NCI-H1092 treated with DMSO at 0.1 percent for 48 hours (cell line): ENCODE measurements at places on chromosomes 5 and 9.

DNA sequence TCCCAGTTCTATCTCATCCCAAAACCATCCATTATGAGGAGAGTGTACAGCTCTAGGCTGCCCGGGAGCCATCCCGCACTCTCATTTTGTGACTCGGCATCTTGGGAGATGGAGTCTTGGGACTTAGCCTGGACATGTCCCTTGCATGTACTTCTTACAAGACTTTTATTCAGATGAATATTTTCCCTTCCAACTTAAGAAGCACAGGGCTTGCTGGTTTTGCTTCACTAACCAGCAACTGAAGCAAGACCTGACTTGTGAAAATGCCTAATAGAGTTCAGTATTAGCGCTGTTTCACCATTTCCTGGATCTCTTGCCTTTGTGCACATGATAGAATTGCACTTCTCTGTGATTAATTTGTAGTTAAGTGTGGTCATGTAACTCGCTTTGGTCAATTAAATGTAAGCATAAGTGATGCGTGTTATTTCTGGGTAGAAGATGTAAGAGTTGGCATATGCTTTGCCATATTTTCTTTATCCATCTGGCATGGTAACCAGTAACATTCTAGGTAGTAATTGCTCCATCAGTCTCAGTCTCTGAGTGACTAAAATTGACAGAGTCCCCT, 55.8 kb downstream of the PDCD1LG2 start:
- DNase-seq: no peak

- DNase-seq: no peak
Measured at GRCh38 chr9:127664678-127665507, 41.9 kb upstream of the CFAP157 start.

GRCh38 chr5:178282391-178282790, 49.8 kb upstream of the PHYKPL start:
- no peak for DNase-seq

DNA sequence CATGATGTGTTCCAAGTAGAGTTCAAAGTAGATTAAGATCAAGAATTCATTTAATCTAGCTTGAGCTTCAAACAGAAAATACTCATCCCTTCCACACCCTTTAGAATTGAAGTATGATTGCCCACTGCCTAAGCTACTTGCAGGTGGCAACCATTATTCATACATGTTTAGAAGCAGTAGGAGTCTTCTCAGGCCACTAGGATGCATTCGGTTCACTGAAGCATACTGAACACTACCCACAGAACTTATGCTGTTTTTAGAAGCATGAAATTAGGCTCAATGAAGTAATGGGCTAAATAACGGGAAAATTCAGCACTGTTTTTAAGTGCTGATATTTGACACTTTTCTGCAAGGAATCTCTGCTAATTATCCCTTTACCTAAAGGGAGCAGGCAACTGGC, 263.4 kb downstream of the DEPDC1B start:
- DNase-seq: no peak

GRCh38 chr9:128298535-128299482, 22.7 kb downstream of the SWI5 start:
- DNase-seq: no peak

DNA sequence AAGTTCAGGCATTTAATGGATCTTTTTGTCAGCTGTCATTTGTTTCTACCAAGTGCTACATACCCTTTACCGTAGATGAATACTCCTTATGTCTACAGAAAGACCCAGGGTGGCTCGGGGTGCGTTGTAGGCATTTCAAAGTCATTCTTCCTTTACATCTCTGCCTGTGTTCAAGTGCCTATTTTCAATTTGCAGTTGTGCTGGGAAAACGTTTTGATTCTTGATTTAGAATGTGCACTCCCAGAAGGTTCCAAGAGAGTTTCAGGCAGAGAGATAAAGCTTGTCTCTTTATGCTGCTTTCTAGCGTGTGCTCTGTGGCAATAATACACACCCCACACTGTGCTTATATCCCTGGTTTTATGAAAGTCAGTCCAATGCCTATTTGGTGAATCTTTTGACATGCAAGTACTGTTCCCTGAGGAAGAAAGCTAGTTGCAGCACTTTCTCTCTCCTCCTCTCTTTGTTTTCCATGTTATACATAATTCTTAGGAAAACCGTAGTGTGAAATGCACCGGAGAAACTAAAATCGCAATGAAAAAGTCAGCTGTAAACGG, 828.1 kb upstream of the ZNF608 start:
- no peak for DNase-seq

GRCh38 chr9:33129886-33130881, 37.0 kb downstream of the B4GALT1 start:
- DNase-seq: no peak

GRCh38 chr5:134561871-134562296, 36.4 kb downstream of the JADE2 start:
- no peak for DNase-seq

- DNase-seq: no peak
Measured at GRCh38 chr5:122137702-122138101, 8.4 kb downstream of the ZNF474 start.

DNA sequence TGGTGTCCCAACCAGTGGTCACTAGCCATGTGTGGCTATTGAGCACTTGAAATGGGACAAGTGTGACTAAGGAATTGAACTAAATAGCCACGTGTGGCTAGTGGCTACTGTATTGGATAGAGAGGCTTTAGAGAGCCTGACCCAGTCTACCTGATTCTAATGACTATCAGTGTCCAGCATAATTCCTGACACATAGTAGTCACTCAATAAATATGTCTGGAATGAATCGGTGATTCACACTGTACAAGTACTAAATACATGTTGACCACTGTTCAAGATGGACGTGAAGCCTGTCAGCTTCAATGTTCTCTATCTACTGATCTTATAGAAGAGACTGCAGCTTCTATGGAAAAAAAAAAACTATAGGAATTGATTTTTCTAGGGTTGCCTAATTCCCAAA, 57.7 kb upstream of the MAST4 start:
- no peak for DNase-seq

DNA sequence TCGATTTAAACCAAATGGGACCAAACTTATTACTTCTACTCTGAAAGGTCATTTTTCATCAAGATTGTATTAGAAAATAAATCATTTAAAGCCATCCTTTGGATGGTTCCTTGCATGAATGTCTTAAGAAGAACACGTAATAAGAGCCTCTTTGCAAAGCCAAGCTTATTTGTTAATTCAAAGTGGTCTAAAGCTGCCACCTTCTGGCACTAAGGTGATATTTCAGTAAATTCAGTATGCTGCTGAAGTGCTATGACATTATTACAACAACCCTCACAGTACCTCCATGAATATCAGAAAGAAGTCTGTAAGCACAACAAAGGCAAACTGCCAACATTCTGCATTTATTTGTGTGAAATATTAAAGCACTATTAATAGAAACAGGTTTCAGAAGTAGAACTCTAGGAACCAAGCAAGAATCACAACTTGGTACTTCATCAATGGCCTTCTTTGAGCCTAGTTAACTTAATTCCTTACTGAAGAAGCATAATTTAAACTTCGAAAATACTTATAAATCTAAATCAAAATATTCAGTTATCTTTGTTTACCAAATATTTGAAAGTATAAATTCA, 53.1 kb upstream of the TYRP1 start:
- peak; percentile 84 for DNase-seq

GRCh38 chr9:126223798-126224531, 102.7 kb upstream of the MVB12B start:
- no peak for DNase-seq

DNA sequence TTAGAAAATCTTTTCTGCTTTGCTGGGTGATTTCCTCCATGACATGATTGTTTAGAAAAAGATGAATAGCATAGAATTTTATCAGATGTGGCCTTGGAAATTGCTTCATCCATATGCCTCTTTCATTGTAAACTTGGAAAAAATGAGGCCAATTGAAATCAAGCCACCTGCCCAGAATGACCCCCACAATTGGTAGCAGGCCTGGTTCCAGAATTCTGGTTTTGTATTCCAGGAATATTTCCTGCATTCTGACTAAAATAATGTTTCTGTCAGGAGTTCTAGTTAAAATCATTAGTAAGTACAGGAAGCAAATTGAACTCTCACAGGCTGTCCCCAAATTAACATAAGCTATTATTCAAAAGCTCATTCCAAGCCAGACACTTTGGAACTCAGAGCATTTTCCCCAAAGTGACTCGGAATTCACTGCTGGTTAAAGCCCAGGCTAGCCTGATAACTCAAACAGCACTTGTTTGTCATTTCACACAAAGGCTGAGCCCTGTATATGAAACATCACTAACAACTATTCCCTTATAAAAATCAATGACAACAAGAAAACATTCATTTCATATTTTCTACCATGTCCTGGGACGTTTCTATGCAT, 75.1 kb upstream of the ADCY2 start:
- no peak for DNase-seq

DNA sequence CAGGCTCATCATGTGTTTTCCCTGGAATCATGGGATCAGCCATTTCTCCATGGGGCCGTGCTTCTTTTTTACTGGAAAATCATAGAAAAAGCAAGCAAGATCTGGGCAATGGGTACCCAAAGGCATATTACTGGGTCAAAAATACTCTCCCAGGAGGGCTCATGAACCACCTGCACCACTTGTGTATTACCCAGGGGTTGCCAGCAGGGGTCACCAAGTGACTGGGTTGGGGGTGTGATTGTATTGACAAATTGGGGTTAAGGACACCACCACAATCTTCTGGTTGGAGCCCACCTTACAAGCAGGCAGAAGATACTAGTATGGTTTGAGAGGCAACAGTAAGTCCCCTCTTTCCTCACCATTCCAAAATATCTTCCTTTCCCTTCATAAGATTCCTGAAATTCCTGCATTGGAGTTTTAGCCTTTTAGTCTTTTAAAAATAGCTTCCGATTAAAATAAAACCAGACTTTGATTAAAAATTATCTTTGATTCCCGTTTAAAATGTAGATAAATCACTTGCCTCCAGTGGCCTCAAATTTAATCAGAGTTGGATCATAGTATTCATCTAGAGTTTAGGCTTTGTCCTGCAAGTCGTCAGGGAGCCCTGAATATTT, 603.3 kb downstream of the KIF4B start:
- DNase-seq: peak; percentile 8
